Endodermal cell (in vitro differentiated cells): ENCODE measurements at places on chromosomes 3 and 15. TPM values are rescaled to one million over a fixed set of nuclear protein-coding genes. Genes with fewer than 3 reads are reported as not detected.

IFT122 gene
- 27.8 and 36.0 TPM in 2 replicates for total RNA-seq

ATP8B4 gene
- 0.59 and 0.64 TPM in 2 replicates for total RNA-seq

SAMMSON gene
- not detected in 2 replicates for total RNA-seq

FRMD4B gene
- 2.1 to 3.7 TPM (median 2.1 TPM) in 3 replicates for total RNA-seq

SEMA5B gene
- total RNA-seq, result 36.6 and 37.3 TPM in 2 replicates

RETNLB gene
- total RNA-seq, result not detected in 3 replicates

CDC25A gene
- 14.0 to 50.9 TPM (median 48.9 TPM) in 3 replicates for total RNA-seq

POLR2H gene
- total RNA-seq, result 89.0 and 95.9 TPM in 2 replicates

DNA sequence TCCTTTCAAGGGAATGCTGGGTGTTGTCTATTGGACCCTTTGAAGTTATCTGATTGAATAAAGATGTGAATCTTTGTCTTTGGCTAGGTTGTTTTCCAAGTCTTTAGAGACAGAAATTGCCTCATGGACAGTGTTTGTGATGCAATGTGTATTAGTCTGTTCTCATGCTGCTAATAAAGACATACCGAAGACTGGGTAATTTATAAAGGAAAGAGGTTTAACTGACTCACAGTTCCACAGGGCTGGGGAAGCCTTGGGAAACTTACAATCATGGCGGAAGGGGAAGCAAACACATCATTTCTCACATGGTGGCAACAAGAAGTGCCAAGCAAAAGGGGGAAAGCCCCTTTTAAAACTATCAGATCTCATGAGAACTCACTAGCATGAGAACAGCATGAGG lies 88.8 kb upstream of the PLXND1 start:
- no peaks in the 10 kb centered on the region for H3K27me3 ChIP-seq
- peak overlapping the region; percentile 66 for H3K4me3 ChIP-seq
- H3K36me3 ChIP-seq, result peaks cover 20% of the 10 kb centered on the region
- no peak overlapping the region for H3K27ac ChIP-seq

GRCh38 chr3:21641959-21642358 lies 109.1 kb downstream of the ZNF385D start:
- no peak overlapping the region for H3K27ac ChIP-seq
- DNase-seq, result no peak
- no peak overlapping the region for H3K4me3 ChIP-seq

- peaks cover 10% of the 10 kb centered on the region for H3K4me1 ChIP-seq
- no peak for DNase-seq
- no peak overlapping the region for H3K4me3 ChIP-seq
- H3K27me3 ChIP-seq, result no peaks in the 10 kb centered on the region
- H3K36me3 ChIP-seq, result no peaks in the 10 kb centered on the region
- H3K27ac ChIP-seq, result no peak overlapping the region
These were observed 398.7 kb downstream of the SHQ1 start for GRCh38 chr3:72449551-72449950.

DNA sequence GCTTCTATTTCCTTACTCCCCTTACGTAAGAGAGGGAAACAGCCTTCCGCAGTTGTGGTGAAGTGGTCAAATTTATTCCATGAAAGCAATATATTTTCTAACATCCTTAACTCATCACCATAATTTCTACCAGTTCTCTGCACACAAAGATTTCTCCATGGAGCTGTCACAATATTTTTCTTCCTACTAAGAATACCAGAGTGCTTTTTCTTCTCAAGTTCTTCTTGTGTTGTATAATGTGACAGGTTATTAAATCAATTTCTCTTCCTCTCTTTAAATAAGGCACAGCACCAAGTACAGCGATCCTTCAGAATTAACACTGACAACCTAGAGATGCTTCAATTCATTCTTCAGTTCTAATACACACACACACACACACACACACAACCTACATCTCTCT lies 153.0 kb downstream of the CPNE4 start:
- H3K36me3 ChIP-seq, result no peaks in the 10 kb centered on the region
- no peak overlapping the region for H3K27ac ChIP-seq
- H3K27me3 ChIP-seq, result no peaks in the 10 kb centered on the region
- DNase-seq, result no peak

GRCh38 chr3:54573858-54574257 lies 354.0 kb downstream of the LRTM1 start:
- no peak overlapping the region for H3K4me3 ChIP-seq
- H3K27me3 ChIP-seq, result no peaks in the 10 kb centered on the region
- H3K4me1 ChIP-seq, result no peaks in the 10 kb centered on the region
- H3K36me3 ChIP-seq, result no peaks in the 10 kb centered on the region

DNA sequence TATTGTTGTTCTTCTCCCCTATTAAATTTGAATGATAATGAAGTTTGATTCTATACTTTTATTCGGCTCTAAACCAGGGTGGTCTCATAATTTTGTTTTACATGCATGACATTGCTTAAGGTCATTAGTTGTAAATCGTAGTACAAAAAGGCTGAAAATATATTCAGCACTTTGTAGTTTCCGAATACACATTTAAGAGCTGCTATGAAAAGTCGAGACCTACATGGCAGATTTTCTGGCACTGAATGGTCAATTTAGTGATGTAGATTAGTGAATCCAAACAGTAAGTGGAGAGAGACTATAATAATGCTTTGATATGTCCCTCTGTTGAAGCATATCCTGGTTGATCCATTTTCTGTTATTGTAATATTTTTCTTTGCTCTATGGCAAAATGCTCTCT lies 254.0 kb upstream of the SOX2 start:
- H3K27me3 ChIP-seq, result no peaks in the 10 kb centered on the region
- no peak overlapping the region for H3K27ac ChIP-seq
- no peak for DNase-seq
- H3K36me3 ChIP-seq, result no peaks in the 10 kb centered on the region
- H3K4me3 ChIP-seq, result no peak overlapping the region
- H3K4me1 ChIP-seq, result no peaks in the 10 kb centered on the region

DNA sequence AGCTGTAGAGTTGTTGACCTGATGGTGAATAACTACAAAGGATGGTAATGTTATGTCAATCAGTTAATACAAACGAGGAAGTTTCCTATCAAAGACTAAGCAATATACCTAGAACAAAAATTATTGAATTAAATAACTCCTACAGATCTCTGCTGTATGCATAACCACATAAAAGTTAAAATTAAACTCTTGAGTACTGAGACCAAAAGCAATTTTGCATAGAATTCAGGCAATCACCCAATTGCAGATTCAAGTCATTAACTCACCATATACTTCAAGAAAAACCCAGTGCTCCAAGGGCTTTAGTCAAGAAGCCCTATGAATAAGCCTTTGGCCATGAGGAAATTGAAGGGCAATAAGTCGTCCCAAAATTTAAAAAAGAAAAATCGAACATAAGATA lies 518.8 kb downstream of the MECOM start:
- peaks cover 5% of the 10 kb centered on the region for H3K4me1 ChIP-seq
- no peaks in the 10 kb centered on the region for H3K36me3 ChIP-seq
- no peak overlapping the region for H3K4me3 ChIP-seq
- no peak overlapping the region for H3K27ac ChIP-seq
- no peak for DNase-seq

- no peak for DNase-seq
- no peaks in the 10 kb centered on the region for H3K36me3 ChIP-seq
- H3K27me3 ChIP-seq, result no peaks in the 10 kb centered on the region
- H3K27ac ChIP-seq, result no peak overlapping the region
- H3K4me1 ChIP-seq, result no peaks in the 10 kb centered on the region
- no peak overlapping the region for H3K4me3 ChIP-seq
These were observed 45.7 kb downstream of the C2CD4B start for GRCh38 chr15:62119227-62119864.

DNA sequence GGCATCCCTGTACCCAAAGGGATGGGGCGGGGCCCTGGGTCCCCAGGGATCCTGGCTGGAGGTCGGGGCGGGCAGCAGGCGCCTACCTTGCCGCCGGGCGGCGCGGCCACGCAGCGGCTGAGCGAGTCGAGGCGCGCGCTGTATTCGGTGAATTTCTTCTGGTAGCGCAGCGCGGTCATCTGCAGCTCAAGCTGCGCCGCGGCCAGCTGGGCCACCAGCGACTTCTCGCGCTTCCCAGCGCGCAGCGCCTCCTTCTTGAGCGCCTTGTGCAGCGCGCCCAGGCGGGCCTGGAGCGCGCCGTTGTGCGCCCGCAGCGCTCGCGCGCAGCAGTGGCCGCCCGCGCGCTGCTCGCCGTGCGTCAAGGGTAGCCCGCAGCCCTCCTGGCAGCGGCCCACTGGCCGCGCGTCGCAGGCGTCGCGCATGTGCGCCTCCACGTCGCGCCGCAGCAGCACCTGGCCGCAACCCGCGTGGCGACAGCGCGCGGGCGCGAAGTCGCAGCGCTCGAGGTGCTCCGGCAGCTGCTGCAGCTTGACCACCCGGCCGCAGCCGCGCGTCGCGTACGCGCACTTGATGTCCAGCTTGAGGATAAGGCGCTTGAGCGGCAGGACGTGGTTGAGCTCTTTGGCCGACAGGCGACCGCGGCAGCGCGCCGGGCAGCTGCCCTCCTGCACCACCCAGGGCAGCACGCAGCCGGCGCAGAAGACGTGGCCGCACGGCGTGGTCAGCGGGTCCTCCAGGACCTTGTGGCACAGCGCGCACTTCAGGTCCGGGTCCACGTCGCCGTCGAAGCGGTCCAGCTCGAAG lies 522 bp downstream of the PDZRN3 start:
- peak overlapping the region; percentile 90 for H3K4me3 ChIP-seq
- peaks cover 13% of the 10 kb centered on the region for H3K36me3 ChIP-seq
- DNase-seq, result peak; percentile 88

DNA sequence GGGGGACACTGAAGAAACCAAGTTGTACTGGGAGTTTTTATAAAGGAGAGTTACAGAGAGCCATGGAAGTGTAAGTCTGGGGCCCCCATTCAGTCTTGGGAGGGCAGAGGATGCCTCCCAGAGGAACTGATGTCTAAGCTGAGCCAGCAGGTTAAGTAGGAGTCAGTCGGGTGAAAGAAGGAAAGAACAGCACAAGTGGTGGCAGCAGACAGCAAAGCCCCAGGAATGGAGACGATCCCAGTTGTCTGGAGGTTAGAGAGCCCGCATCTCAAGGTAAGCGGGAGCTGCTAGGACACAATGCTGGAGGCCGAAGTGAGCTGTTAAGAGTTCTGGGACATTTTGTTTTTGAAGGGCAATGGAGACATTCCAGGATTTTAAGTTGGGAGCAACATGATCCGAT lies 88.8 kb downstream of the TAMM41 start:
- peak overlapping the region; percentile 4 for H3K27ac ChIP-seq
- H3K4me3 ChIP-seq, result no peak overlapping the region
- peak; percentile 50 for DNase-seq
- no peaks in the 10 kb centered on the region for H3K36me3 ChIP-seq
- no peaks in the 10 kb centered on the region for H3K4me1 ChIP-seq

DNA sequence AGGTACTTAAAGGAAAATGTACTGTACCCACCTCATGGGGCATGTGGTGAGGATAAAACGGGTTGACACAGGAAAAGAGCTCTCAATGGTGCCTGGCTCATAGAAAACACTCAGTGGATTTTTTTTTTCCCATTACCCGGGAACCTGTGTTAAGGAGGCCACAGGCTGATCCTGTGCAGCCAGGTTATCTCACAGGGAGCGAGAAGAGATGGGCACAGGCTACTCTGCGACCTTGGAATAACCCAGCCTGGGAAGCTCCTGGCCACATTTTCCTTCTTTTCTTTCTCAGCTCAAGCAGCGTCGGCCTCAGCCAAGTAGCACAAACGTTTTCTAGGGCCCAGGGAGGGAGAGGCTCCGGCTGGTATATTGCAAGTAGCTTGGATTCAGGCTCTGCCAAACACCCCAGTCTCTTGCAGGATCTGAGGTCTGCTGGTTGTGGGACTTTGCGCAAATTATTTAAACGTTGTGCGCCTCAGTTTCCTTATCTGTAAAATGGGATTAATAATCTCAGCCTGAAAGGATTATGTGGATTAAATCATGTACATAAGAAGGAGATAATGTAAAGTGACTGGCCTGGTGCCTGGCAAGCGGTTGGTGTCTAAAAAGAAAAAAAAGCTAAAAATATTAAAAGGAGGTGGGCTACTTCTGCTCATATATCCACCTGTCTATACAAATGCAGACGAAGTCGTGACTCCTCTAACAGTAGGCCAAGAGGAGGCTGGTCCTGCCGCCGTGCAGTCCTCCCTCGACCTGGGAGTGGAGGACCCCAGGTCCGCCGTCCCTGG lies 2.2 kb downstream of the FURIN start:
- no peaks in the 10 kb centered on the region for H3K27me3 ChIP-seq
- peaks cover 47% of the 10 kb centered on the region for H3K4me1 ChIP-seq
- H3K4me3 ChIP-seq, result peak overlapping the region; percentile 79
- DNase-seq, result peak; percentile 69

DNA sequence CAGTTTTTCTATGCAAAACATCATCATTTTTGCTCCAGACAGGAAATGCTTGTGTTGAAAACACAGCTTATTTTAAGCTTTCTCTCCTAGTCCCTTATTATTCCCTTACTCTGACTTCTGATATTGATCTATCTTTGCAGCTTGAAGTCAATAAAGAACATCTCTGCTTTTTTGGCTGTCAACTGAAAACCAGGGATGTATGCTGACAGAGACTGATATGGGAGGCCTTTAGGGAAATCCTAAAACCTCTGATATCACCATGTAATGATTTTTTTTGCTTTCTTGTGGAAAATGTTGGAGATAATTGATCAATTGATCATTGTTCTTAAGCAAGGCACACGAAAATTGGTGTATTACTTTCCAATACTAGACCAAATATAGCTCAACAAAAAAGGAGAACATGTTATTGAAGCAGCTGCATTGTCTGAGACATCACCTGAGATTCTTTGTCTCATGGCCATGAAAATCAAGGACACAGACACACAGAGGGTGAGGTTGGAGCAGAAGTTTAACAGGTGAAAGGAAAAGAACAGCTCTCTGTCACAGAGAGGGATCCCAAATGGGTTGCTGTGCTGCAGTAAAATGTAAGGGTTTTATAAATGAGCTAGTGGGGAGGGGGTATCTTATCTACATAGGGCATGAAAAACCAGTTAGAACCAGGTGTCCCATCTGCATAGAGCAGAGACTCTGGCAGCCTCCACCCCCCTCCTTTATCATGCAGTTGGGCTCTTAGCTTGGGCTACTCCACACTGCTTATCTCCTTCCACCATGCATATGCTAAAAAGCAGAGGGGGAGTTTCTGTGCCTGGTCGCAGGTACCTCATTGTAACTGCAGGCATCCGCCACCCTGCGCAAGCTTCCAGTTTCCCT lies 17.0 kb upstream of the SENP7 start:
- no peaks in the 10 kb centered on the region for H3K36me3 ChIP-seq
- no peak overlapping the region for H3K27ac ChIP-seq
- H3K27me3 ChIP-seq, result no peaks in the 10 kb centered on the region
- H3K4me3 ChIP-seq, result peak overlapping the region; percentile 57

DNA sequence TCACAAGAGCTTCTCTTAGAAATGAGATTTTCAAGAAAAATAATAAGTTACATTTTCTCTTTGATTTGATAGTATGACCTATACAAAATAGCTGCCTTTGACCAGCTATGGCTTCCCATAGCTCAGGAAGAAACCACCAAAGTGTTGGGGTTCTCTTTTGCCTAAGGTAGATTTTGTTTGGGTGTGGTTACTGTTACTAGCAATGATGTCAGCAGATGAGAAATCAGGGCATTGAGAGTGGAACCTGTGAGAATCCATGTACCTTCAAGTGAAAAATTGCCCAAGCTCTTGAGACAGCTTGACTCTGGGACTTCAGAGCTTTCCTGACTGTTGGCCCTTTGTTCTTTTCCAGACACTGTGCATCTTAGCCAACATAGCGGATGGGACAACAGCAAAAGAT lies 45.6 kb downstream of the NME9 start:
- H3K27me3 ChIP-seq, result no peaks in the 10 kb centered on the region
- no peak overlapping the region for H3K4me3 ChIP-seq
- H3K4me1 ChIP-seq, result no peaks in the 10 kb centered on the region
- H3K36me3 ChIP-seq, result peaks cover 49% of the 10 kb centered on the region
